CD4-positive, alpha-beta T cell (primary cell): ENCODE measurements at places on chromosomes 12 and 14.

- no peak for DNase-seq
Observed at GRCh38 chr14:102994689-102995088, 62.7 kb downstream of the CDC42BPB start.

DNA sequence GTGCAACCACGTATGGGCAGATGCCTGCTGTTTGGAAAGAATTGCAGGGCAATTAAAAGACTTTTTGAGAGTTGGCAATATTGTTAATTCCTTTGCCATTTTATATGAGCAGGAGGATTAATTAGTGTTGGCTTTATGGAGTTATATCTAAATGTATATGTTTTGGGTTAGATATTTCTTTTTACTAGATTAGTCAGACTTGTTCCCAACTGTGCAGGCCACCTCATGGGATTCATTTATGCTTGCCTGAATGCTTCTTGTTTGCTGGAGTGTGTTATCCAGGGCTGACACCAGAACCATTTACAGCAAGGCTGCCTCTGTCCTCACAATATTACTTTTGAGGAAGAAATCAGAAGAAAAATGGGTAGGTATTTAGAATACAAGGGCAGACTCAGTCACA lies 192.5 kb downstream of the KTN1 start:
- no peak for DNase-seq

DNA sequence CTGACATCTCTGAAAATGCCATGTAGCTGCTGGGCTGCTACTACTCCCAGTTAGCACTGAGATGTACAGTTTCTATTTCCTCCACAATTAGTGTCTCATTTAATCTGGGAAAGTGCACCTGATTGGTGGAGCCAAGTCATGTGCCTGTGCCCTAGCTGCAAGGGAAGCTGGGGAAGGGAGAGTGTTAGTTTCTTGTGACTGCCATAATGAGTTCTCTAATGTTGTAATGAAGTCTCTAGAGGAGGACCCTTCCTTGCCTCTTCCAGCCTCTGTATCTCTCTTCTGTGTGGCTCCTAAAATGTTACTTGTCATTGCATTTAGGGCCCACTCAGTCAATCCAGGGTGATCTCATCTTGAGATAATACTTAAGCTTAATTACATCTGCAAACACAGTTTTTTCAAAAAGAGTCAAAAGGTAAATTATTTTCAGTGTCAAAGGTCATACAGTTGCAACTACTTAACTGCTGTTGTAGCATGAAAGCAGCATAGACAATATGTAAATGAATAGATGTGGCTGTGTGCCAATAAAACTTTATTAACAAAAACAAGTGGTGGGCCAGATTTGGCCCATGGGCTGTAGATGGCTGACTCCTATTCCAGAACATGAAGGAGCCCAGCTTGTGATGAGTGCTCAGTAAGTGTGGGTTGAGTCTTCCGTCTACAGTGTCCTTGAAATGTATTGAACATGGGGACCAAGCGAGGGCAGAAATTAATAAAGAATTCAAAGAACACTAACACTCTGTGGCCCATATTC lies 137.2 kb upstream of the MAP1LC3B2 start:
- DNase-seq: no peak

DNA sequence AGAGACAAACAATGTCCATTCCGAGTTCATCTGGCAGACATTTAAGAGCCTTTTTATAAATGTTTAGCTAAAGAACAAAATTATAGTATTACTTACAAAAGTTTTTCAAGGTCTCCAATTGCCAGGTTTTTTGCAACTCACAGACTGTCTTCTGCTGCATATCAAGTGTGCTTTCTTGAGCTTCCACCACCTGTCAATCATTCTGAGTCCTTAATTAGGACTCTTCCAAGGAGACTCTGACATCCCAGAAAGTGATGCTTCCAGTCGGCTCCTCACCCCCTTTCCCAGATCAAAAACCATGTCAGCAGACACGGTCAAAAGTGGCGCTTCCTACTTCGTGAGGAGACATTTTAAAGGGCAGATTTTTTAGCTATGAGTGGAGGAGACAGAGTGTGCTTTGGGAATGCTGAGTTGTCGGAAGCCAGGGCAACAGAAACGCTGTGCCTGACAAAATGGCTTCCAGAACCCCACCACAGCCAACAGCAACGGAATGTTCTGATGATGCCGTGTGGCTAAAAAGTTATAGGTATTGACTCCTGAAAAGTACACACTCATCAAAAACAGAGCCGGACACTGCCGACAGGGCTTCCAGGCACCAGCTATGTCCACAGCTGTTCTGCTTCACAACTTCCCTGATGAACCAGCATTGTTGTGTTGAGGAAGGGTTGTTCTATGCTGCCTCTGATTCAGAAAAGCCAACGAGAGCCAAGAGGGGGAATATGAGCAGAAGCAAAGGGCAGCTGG lies 116.1 kb upstream of the SLC35F4 start:
- no peak for DNase-seq

- no peak for DNase-seq
Observed at GRCh38 chr12:18296909-18297280, 35.6 kb downstream of the PIK3C2G start.

- DNase-seq: no peak
Observed at GRCh38 chr14:100282766-100283419, 23.4 kb downstream of the SLC25A29 start.

GRCh38 chr14:55910601-55911243 lies 207.5 kb upstream of the PELI2 start:
- no peak for DNase-seq

DNA sequence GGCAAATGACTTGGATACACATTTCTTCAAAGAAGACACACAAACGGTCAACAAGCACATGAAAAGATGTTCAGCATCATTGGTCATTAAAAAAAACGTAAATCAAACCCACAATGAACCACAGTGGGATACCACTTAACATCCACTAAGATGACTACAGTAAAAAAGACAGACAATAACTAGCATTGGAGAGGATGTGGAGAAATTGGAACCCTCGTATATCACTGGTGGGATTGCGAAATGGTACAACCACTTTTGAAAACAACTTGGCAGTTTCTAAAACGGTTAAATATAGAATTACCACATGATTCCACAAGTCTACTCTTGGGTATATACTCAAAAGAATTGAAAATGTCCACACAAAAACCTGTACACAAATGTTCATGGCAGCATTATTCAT lies 25.2 kb upstream of the PPFIBP1 start:
- DNase-seq: no peak

GRCh38 chr14:70563869-70564268 lies 29.1 kb upstream of the ADAM20 start:
- no peak for DNase-seq

DNA sequence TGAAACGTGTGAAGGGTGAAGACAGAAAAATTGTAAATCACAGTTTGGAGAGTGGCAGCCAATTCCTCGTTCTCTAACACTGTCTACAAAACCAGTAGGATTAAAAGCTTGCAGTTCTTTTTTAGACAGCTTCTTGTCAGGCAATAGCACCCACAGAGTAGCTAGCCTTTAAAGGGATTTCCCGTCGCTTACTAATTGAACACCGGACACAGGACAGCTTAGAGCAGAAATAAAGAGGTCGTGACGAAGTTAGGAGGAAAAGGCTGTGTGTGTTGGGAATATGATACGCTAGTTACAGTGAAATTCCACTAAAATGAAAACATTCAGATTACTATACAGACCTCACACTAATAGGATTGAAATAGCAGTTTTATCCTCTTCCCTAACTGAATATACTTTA lies 149.1 kb upstream of the FLRT2 start:
- DNase-seq: no peak

DNA sequence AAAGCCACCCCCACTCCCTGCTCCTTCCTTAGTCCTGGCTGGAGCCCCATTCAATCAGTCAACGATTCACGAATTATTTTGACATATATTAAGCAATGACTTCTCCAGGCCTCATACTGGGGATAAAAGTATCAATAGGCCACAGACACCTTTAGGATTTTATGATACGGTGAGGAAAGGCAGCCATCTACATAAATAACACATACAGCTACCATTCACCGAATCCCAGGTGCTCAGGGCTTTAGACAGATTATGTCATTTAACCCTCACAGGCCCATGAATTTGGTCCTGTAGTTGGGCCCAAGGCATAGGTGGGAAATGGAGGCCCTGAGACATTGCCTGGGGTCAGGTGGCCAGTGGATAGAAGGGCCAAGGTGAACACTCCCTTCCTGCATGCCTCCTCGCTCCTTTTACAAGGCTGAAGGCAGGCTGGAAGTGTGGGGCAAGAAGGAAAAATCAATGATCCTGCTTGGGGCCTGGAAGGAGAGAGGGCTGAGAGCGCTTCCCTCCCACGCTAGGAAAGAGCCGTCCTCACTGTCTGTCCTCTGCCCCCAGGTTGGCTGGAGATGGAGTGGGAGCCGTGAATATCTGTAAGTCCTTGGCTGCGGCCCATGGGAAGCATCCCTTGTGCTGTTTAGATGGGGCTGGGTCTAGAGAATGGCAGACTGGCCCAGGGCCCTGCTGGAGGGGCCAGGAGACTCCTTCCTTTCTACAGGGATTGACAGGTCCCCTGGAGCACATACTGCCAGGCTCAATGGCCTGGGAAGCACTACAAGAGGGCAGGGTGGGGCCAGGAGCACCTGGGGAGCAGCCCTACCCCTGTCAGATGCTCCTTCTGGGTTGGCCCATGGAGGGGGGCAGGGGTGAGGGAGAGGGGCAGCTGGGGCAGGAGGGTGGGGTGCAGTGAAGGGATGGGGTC lies 14.8 kb downstream of the KRT7 start:
- DNase-seq: no peak

DNA sequence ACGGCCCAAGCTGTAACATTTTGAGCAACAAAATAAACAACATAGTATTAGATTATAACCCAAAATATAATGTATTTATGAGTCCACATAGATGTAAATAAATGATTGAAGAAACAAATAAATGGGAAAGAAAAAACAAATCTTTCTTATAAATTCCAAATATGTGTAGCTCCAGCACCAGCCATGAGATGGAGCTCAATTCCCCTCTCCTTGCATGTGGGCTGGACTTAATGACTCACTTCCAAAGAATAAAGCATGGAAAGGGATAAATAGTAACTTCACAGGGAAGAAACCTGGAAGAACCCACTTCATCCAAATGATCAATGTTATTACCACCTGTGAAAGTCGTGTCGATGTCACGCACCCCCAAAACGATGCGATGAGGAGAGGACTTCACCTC lies 158.8 kb downstream of the RPAP3 start:
- no peak for DNase-seq

GRCh38 chr14:68506021-68506644 lies 286.7 kb downstream of the ZFP36L1 start:
- DNase-seq: no peak

DNA sequence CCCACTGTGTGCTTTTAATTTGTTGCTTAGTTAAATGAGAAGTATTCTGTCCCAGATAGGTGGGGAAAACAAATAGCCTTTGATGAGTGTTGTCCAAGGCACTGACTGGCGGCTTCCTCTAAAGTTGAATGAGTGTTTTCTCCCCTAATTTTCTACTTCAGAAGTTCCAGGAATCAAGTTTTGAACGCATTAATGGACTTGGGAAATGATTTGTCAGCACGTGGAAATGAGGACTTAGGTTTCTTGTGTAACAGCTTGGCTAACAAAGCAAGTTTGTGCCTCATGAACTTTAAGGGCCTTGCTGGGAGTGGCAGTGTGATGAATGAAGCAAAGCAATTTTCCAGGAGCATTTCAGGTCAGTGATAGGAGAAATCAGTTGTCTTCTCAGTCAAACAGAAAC lies 56.9 kb downstream of the LIN52 start:
- DNase-seq: no peak

DNA sequence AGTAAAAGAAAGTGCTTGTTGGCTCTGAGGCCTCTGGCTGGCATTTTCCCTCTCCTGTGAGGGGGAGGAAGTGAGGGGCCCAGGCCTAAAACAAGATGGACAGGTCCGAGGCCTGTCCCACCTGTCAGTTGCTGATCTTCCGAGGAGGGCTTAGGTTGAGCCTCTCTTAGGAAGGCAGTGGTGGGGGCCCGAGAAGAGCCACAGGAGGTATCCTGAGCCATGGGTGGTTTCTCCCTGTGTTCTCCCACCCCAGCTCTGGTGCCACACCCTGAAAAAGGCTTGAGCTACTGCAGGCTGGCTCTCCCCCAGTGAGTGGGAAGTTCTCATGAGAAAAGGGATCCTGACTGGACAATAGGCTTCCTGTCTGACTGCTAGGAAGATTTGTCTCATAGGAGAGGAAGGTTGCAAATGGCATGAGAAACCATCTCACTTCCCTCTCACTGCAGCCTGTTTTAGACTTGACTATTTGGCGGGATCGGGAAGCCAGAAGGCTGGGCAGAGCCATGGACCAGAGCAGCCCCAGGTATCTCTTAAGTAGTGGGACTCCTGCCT lies 72.1 kb upstream of the SRSF5 start:
- no peak for DNase-seq

GRCh38 chr14:56846970-56847930 lies 37.0 kb upstream of the OTX2 start:
- no peak for DNase-seq

DNA sequence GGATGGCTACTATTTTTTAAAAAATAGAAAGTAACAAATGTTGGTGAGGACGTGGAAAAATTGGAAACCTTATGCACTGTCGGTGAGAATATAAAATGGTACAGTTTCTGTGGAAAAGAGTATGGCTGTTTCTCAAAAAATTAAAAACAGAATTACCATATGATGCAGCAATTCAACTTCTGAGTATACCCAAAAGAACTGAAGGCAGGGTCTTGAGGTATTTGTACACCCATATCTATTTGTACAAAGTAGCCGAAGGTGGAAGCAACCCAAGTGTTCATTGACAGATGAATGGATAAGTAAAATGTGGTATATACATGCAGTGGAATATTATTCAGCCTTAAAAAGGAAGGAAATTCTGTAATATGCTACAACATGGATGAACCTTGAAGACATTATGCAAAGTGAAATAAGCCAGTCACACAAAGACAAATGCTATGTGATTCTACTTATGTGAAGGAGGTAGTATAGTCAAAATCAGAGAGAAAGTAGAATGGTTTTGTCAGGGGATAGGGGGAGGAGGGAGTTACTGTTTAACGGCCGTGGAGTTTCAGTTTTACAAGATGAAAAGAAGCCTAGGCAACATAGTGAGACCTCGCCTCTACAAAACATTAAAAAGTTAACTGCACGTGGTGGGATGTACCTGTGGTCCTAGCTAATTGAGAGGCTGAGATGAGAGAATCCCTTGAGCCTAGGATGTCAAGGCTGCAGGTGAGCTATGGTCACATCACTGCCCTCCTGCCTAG lies 38.4 kb upstream of the CCT2 start:
- no peak for DNase-seq
